GM04504 (cell line): ENCODE measurements at places on chromosomes 7 and 10.

DNA sequence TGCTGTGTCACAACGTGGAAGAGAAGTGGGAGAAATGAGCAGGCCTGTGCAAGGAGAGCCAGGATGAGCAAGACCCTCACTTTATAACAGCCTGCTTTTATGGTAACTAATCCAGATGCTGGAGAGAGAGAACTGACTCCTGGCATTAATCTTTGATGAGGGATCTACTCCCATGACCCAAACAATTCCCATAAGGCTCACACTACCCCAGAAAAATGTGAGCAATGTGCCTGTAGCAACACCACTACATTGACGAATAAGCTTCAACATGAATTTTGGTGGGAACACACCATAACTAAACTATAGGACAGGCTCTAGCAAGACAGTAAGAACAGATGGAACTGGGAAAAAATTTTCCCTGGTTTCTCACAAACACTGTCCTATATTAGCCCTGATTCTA lies 173.6 kb upstream of the PRSS58 start:
- DNase-seq: no peak

- no peak for DNase-seq
These were observed 38.3 kb upstream of the TOMM7 start for GRCh38 chr7:22860784-22861482.

DNA sequence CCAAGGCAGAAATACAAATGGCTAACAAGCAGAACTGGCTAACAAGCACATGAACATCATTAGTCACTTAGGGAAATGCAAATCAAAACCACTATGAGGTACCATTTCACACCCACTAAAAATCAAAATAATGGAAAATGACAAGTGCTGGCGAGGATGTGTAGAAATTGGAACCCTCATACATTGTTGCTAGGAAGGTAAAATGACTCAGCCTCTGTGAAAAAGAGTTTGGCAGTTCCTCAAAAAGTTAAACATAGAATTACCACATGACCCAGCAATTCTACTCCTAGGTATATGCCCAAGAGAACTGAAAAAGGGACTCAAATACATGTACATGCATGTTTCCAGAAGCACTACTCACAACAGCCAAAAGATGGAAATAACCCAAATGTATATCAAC lies 52.8 kb upstream of the ANAPC16 start:
- peak; percentile 22 for DNase-seq

- no peak for DNase-seq
These were observed 59.4 kb upstream of the COL13A1 start for GRCh38 chr10:69742356-69742695.

- DNase-seq: no peak
These were observed 79.9 kb downstream of the HACD1 start for GRCh38 chr10:17537281-17537680.

DNA sequence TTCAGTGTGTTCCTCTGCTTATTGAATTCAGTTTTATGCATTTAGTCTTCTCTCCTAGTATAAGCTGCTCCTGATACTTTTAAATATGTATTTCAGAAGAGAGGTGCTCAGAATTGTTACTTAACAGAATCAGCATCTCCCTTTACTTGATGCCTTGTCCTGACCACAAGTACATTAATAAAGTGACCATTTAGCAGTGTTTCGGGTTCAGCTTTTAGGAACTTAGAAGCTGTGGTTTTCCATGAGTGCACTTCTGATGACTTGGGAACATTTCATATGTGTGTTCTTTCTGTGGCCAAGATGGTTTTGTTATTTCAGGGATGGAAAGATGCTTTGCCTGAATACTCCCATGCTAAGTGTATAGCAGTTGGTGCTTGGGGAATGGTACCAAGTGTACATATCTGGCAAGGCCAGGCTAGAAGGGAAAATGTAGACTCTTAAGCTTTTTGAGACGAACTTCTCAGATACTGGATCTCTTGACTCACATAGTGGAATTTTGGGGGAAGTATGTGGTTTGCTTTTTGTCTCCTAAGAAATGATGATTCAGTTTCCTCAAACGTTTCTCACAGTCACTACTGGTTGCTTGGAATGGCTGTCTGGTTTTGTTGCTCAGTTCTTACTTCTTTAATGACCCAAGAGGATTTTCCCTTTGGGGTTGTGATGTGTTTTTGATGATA lies 17.2 kb downstream of the SGPL1 start:
- peak; percentile 74 for DNase-seq

GRCh38 chr7:151012911-151013347 lies 11.4 kb downstream of the ATG9B start:
- no peak for DNase-seq

DNA sequence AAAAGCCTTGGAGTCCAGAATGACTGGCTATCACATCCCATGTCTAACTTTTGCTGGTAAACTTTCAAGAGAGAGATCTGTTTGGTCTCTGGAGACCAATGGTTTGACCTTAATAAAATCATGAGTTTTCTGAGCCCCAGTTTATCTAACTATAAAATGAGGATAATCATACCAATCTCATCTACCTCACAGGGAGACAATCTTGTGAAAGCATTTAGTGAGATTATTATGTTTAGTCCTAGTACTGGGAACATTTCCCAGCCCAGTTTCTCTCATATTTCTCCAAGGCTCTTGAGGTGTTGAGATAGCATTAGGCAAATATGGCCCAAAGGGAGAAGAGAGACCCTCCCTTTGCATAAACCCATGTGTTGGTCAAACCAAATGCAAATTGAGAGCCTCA lies 25.8 kb downstream of the ABCC2 start:
- DNase-seq: no peak

DNA sequence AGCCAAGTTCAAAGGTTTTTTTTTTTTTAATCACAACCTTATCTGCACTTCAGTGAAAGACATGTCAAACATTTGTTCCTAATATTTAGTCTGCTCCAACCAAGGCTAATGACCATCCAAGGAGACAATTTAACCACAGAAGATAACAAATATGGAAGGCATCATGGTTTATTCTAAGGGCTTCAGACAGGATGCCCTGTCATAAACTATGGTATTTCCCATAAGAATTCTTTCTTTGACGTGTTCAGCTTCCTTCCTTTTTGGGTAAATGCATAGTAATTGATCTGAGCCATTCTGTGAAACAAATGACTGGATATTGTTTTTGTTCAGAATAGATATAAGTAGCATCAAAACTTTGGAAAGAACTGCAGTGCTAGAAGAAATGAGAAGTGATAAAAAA lies 326.5 kb upstream of the AOAH start:
- DNase-seq: no peak

DNA sequence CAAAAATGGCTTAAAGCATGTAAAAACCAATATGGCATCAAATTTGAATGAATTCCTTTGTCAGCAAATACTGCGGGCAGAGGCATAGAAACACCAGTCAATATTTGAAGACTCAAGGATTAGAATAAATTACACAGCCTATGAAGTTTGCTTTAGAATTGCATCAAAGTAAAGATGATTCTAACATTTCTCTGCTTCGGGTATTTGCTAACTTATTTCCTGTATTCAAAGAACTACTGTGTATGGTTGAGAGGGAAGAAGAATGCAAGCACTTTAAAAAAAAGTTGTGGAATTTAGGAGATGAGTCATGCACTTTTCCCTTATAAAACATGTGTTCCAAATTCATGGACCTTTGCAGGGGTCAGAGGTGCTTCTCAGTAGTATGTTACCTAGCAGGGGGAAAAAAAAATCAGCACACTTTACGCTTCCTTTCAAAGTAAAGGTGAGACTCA lies 90.1 kb downstream of the PIP4K2A start:
- peak; percentile 43 for DNase-seq

DNA sequence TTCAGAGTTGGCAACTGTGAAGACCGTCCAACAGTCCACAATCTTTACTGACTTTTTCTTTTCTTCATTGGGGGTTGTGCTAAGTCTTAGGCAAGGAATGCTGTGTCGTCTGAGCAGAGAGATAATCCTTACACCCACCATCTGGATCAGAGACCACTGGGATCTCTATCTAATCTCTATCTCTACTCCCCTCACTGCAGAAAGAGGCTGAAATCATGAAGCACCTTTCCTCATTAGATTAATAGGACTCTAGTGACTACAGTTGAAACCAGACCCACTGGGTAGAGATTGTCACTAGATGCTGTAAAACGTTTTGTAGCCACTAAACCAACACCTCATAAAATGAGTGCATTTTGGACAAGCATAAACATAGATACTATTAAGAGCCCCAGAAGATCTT lies 387.4 kb upstream of the CELF2 start:
- no peak for DNase-seq

DNA sequence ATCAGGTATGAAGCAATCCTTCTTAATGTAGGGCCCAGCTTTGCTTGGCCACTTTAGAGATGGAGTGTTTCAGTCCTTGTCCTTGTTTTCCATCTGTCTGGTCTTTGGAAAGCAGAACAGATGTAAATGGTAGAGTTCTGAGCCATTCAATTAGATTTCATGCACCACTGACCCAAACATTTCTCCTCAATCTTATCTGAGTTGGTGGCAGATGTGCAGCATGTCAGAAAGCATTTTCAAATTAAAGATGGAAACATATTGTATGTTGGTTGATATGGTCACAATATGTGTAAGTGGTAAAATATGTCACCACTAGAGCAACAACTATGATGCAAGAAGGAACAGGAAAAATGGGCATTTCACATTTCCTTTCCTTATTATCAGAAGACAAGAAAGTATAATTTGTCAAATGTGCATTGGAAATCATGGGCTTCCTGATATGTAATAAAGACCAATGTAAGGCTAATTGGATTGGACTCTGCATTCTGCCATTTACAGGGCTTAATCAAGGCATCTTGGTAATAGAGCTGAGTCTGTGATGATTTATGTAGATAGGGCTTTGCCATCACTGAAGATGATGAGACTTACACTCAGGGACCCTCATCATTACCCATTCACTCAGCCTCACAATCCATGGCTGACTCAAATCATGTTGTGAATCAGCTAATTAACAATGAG lies 750.7 kb downstream of the NRG3 start:
- DNase-seq: no peak

GRCh38 chr7:81705206-81705605 lies 64.6 kb downstream of the HGF start:
- no peak for DNase-seq

DNA sequence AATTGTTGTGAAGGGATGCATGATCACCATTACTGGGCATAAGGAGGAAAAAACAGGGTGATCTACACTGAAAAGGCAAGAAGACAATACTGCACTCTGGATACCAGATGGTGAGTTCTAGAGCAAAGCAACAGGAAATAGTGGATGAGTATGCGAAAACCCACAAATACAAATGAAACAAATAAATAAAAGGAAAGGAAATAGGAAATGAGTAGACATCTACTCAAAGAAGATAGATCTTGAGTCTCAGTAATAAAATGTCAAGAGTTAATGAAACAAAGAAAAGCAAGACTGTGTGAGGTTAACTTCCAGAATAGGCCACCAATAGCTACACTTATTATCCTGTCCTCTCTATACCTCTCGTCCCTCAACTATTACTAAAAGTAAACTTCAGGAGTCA lies 11.7 kb downstream of the ORC5 start:
- peak; percentile 4 for DNase-seq

DNA sequence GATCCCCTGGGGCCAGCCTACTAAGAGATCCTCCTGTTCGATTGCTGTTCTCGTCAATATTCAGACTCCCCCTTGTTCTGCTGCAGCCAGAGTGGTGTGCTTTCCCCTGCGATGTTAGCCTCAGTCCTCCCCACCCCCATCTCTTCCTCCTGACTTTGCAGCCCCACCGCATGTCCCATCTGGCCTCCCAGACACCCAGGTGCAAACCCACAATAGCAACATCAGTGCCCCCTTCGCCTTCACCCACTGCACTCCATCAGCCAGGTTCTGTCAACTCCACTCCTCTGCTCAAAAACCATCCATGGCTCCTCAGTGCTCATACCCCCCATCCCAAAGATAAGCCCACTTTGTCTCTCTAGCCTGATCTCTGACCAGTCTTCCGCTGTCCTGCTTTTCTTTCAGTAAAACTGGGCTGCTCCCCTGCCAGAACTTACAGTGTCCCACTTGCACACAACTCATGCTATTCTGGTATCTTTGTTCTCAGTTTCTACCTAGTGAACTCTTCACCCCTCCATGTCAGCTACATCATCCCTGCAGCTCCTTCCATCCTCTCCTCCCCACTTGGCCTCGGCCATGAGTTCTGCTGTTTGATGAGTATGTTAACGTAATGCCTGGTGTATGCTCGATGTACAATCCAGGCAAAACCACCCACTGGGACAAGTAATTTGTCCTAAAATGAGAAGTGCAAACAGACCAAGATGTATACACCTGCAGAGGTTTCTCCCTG lies 26.6 kb downstream of the COL13A1 start:
- no peak for DNase-seq

GRCh38 chr7:66880053-66880452 lies 41.0 kb upstream of the TMEM248 start:
- no peak for DNase-seq

GRCh38 chr10:506451-507354 lies 182.8 kb downstream of the DIP2C start:
- no peak for DNase-seq

GRCh38 chr10:44755481-44755880 lies 155.7 kb upstream of the TMEM72 start:
- DNase-seq: no peak

- DNase-seq: no peak
These were observed 46.2 kb downstream of the WDR11 start for GRCh38 chr10:120897343-120897742.

DNA sequence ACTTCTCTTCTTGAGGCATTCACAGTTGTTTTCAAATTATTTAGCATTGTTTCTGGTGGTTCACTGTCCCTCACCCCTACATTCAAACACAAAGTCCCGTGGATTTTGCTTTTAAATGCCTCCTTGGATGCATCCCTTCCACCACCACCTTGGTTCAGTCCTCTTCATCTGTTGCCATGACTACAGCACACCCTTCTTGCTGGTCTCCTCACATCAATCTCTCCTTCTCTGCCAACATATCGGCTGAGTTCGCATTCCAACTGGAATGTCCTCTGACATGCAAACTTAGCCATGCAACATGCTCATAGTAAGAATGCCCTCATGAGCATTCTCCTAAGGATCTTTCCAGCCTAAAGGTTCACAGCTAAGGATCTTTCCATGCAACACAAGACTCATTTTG lies 198.3 kb upstream of the AGK start:
- DNase-seq: no peak

- peak; percentile 73 for DNase-seq
These were observed 10.0 kb downstream of the CAV1 start for GRCh38 chr7:116534790-116535189.

DNA sequence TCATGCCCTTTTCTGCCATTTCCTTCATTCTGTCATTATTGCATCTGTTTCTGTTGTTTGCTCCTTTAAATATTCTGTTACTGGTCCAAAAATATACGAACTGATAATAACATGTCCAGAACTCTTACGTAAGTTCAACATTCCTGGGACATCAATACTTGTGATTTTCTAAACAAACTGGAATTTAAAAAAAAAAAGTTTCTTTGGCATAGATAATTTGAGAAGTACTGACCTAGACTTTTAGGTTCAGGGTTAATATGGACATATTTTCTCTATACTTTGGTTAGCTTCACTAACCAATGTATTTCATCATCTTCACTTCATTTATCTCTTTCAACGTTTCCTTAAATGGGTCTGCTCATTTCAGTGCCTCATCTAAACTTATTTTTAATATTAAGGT lies 147.3 kb downstream of the JMJD1C start:
- no peak for DNase-seq

DNA sequence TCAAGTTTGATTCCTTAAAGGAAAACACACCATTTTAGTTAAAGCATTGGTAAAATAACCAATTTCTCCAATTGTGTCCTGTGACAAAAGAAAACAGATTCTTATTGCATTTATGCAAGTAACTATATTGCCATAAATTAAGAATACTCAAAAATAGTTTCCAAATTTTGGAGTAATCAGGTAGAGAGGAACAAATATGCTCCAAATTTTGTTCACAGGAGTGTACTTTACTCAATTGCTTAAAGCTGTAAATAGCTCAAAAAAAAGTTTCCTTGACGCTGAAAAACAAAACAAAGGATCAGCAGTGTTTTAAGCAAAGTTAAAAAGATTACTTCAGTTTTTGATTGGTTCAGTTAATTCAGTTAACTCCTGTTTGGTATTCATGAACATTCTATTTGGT lies 52.2 kb upstream of the INHBA start:
- no peak for DNase-seq
